ENCODE measurements at places on chromosomes 13 and 19.
A peak's percentile ranks its signal among the peaks of the same experiment; 100 is the strongest.

GRCh38 chr19:6048348-6048747 is 62.0 kb downstream of the RFX2 start:
- no peak for DNase-seq

DNA sequence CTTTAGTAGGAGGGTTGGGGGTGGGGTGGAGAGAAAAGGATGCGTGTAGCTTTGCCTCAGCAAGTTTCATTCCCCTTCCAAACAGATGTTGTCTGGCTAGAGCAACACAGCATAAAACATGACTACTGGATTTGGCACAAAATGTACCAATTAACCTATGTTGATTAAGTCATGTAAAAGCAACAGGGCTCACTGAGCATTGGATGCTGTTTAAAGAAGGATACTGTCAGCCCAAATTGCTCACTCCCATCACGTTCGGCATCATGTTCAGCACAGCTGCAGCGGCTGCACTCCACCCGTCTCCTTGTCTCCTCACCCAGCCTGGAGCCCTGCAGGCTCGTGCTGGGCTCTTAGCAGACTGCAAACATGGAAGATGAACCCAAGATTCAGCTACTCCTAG is 77.5 kb downstream of the DLEU7 start:
- DNase-seq, result no peak

DNA sequence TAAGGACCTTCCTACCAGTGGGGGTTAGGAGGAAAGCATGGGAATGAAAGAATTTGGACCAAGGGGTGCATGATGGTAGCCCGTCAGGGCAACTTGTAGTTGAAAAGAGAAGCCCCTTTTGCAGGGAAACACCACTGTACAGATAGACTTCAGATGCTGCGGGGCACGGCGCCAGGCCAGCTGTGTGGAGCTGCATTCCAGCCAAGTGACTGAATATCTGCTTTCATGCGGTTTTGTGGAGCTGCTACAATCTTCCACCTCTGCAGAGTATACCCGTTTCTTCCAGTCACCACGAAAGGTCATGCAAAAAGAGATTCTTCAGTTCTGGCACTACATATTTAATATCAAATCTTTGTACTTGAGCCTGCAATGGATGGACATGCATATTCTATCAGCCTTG is 104.7 kb downstream of the RGCC start:
- DNase-seq, result peak; percentile 38

- DNase-seq, result no peak
Measured at GRCh38 chr19:2464389-2464788, 7.6 kb upstream of the LMNB2 start.

DNA sequence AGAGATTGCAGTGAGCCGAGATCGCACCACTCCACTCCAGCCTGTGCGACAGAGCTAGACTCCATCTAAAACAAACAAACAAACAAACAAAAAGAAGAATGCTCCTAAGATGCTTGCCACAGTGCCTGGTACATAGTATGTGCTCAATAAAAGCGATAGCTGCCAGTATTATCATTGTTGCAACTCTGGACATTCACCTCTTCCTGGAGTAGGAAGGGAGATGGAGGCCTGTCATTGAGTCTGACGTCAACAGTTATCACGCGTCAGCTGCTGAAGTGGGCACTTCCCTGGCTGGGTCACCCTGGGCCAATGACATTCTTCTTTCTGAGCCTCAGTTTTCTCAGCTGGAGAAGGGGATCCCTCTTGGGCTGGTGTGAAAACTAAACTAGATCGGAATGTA is 4.2 kb upstream of the PLAUR start:
- no peak for DNase-seq

- DNase-seq, result no peak
Measured at GRCh38 chr13:23673867-23674605, 103.8 kb downstream of the TNFRSF19 start.

DNA sequence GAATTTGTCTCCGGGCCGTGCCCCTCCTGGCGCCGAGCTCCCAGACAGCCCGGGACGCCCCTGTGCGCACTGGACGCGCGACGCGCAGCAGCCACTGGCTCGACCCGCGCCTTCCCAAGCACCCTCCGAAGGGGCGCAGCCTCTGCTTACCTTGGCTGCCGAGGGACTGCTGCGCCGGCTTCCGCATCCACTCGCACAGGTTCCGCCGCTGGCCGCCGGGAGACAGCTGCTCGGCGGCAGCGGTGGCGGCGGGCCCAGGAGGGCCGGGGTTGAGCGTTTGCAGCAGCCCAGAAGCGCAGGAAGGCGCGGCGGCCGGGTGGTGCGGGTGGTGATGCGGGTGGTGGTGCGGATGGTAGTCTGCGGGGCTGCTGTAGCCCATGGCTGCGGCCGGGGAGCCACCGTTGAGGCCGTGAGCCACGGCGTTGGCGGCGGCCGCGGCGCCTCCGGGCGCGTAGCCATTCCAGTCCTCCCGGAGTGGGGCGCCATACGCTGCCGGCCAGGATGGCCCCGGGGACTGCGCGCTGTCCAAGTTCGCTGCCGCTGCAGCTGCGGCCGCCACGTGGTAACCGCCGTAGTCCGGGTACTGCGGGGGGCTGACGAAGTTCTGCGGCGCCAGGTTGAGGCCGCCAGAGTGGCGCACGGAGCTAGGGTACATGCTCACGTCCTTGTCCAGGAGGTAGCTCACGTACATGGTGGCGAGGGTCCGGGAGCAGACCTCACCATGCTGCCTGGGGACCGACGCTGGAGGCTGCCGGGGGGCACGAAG is 616 bp downstream of the CDX2 start:
- DNase-seq, result no peak

GRCh38 chr13:80037505-80037888 is 303.4 kb downstream of the SPRY2 start:
- DNase-seq, result peak; percentile 68

GRCh38 chr19:15562861-15563260 is 52.2 kb upstream of the CYP4F8 start:
- DNase-seq, result peak; percentile 8

- no peak for DNase-seq
Measured at GRCh38 chr19:13150931-13151604, 857 bp downstream of the IER2 start.

DNA sequence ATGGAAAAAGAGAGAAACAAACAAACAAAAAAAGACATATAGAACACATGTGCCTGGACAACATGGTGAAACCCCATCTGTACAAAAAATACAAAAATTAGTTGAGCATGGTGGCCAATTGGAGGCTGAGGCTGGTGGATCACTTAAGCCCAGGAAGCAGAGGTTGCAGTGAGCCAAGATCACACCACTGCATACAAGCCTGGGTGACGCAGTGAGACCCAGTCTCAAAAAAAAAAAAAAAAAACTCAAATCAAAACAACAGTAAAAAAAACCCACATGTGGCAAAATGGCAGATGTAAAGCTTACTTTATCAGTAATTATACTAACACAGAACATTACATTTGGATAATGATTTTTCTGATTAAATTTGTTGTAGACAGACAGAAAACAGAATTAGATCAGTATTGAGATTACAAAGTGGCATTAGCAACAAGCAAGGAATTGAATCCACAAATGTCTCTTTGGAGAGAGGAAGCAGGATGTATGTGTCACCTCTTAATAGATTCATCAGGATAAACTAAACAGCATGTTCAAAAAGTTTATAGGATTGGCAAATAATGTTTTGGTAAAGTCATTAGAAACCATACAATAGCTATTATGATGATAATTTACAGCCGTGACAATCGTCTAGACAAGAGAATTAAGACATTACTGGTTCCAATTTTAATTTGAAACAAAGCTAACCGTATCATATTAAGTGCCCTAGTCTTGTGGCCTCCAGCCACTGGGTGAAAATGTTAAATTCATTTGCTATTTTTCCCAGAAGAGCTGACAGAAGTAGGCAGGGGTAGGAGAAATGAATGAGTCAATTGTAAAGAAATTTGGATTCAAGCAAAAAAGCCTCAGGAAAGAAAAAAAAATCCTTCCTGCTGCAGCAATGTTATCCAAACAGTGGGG is 206.0 kb downstream of the FGF14 start:
- no peak for DNase-seq

GRCh38 chr13:39263033-39263432 is 224.8 kb downstream of the NHLRC3 start:
- no peak for DNase-seq

- no peak for DNase-seq
Measured at GRCh38 chr13:74743992-74744391, 609.8 kb upstream of the KLF12 start.

DNA sequence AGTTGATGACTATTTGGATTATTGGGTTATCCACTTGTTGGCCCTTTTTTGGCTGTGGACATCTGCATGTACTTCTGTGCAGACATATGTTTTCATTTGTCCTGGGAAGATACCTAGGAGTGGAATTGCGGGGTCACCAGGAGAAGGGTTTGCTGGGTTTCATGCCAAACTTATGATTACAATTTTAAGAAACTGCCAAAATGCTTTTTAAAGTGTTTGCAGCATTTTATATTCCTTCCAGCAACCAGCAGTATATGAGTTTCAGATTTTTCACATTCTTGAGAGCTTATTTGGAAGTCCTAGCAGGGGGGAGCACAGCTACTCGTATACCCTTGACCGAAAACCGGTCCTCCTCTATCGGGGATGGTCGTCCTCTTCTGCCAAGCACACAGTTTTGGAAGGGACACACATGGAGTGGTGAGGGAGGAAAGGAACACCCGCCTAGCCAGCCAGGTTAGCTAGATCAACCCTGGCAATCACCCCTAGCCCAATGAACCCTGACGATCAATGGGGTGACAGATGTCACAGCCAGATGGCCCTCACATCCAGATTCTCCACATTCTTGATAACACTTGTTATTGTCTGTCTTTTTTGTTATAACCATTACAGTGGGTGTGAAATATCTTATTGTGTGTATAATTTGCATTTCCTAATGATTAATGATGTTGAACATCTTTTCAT is 26.7 kb upstream of the RNF113B start:
- no peak for DNase-seq

DNA sequence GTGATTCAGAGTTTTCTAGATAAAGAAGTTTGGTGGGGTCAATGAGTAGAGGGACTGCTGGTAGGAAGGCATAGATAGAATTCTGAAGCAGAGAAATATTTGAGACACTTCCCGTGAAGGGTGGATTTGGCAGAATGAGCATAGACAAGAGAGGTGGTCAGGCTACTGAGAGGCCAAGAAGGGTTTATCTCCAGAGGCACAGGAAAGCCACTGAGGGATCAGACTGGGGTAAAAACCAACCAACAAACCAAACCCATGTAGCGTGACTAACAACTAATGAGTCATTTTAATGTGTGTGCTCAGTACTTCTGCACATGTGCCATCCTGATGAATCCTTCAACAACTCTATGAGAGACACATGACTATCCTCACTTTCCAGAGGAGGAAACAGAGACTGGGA is 60.0 kb upstream of the SERP2 start:
- DNase-seq, result peak; percentile 61

GRCh38 chr13:96687191-96687590 is 307.1 kb downstream of the OXGR1 start:
- no peak for DNase-seq

DNA sequence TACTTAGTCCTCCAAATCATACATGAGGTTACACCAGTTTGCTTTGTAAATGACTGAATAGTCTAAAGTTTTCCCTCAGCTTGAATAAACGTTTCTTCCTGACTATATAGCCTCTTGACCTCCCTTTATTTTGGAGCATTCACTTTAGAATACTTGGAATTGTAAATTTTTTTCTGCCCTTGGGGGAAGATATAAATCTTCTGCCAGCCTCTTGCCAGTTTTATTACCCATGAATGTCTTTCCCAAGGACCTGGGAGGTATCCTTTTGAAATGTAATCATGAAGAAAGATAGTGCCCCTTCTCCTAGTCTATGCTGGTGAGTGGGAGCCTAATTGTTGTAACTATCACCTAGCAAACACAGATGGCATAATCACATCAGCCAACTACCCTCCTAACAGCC is 2033.9 kb upstream of the PCDH20 start:
- peak; percentile 10 for DNase-seq

All from AG09309 (cell line).